ENCODE measurements at places on chromosomes 3 and 15. TPM values are rescaled to one million over a fixed set of nuclear protein-coding genes. Genes with fewer than 3 reads are reported as not detected.

Gene SPINK8
- total RNA-seq = not detected

Gene CCR8
- total RNA-seq = not detected

Gene FRMD5
- total RNA-seq = 11.1 TPM

Gene SI
- total RNA-seq = not detected

Gene WDR82
- 70.7 TPM for total RNA-seq

Gene PTPRG
- total RNA-seq = 27.9 TPM

Gene HRG
- total RNA-seq = not detected

Gene CPLX3
- not detected for total RNA-seq

Gene UNC45A
- 115 TPM for total RNA-seq

Gene PLCH1
- 0.11 TPM for total RNA-seq

Gene ZNF80
- not detected for total RNA-seq

Measured in uterine smooth muscle cell (primary cell).